ENCODE measurements at places on chromosomes 5 and 9. TPM values are rescaled to one million over a fixed set of nuclear protein-coding genes. Genes with fewer than 3 reads are reported as not detected.

LIFR gene
- total RNA-seq, result 16.6 TPM

OTP gene
- total RNA-seq, result not detected

INSYN2B gene
- 7.4 TPM for total RNA-seq

FOXD4L3 gene
- total RNA-seq, result not detected

CAMLG gene
- 21.0 TPM for total RNA-seq

SLC34A1 gene
- total RNA-seq, result not detected

ARHGEF37 gene
- total RNA-seq, result 0.11 TPM

SPATA31C2 gene
- not detected for total RNA-seq

PAM gene
- total RNA-seq, result 504 TPM

ACTBL2 gene
- total RNA-seq, result not detected

UBE2QL1 gene
- not detected for total RNA-seq

FAM120A gene
- 79.0 TPM for total RNA-seq

STC2 gene
- 1,426 TPM for total RNA-seq

SHISAL2B gene
- not detected for total RNA-seq

RXFP3 gene
- total RNA-seq, result not detected

SPAAR gene
- total RNA-seq, result 0.38 TPM

PCDHA6 gene
- total RNA-seq, result not detected

TRIM7 gene
- 1.5 TPM for total RNA-seq

FBN2 gene
- total RNA-seq, result 27.4 TPM

ELAVL2 gene
- total RNA-seq, result 4.4 TPM

PCDHGC4 gene
- total RNA-seq, result 0.69 TPM

HRH2 gene
- total RNA-seq, result not detected

SHC3 gene
- total RNA-seq, result under 0.01 TPM

GARNL3 gene
- 1.2 TPM for total RNA-seq

NTRK2 gene
- not detected for total RNA-seq

SHB gene
- total RNA-seq, result 33.2 TPM

INPP5E gene
- total RNA-seq, result 14.2 TPM

ECSCR gene
- 0.40 TPM for total RNA-seq

NFIB gene
- total RNA-seq, result 13.0 TPM

ZBED3 gene
- total RNA-seq, result 0.19 TPM

SETD9 gene
- total RNA-seq, result 19.6 TPM

CNTNAP3B gene
- total RNA-seq, result not detected

SLC34A3 gene
- total RNA-seq, result not detected

SPINK13 gene
- not detected for total RNA-seq

CRB2 gene
- not detected for total RNA-seq

CFAP157 gene
- not detected for total RNA-seq

OBP2B gene
- not detected for total RNA-seq

GABRA6 gene
- not detected for total RNA-seq

IL13 gene
- total RNA-seq, result not detected

GRM6 gene
- total RNA-seq, result not detected

AGXT2 gene
- not detected for total RNA-seq

INSL4 gene
- not detected for total RNA-seq

ABO gene
- not detected for total RNA-seq

TMEM174 gene
- not detected for total RNA-seq

EXOC3 gene
- 30.6 TPM for total RNA-seq

SLC4A9 gene
- total RNA-seq, result not detected

ZNF169 gene
- 2.4 TPM for total RNA-seq

TMEM215 gene
- not detected for total RNA-seq

CYSRT1 gene
- 4.4 TPM for total RNA-seq

WNT8A gene
- total RNA-seq, result not detected

NPR3 gene
- 5.6 TPM for total RNA-seq

CDC14B gene
- 10.8 TPM for total RNA-seq
